EL (cell line): ENCODE measurements at places on chromosomes 6 and 20.

DNA sequence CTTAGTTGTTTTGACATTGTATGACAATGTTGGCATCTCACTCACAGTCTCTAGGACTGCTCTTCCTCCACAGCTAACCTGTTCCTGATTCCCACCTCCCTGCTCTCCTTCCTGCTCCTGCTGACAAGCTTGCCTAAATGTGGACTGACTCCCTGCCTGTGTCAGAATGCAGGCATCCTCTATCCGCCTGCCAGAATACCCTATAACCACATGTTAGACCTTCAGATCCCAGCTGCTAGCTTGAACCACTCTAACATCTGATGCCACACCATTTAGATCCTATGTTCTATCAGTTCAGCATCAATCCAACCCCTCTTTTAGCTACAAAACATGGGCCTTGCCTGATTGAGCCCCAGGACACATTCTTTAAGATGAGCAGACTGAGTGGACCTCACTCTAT, 12.2 kb downstream of the FILIP1 start:
- DNase-seq = peak; percentile 25

GRCh38 chr6:112618849-112619248, 271.7 kb downstream of the RFPL4B start:
- peak; percentile 24 for DNase-seq

- no peak for DNase-seq
Observed at GRCh38 chr6:134092449-134092848, 40.0 kb upstream of the SLC2A12 start.

GRCh38 chr20:52290569-52290968, 99.0 kb upstream of the ZFP64 start:
- no peak for DNase-seq

DNA sequence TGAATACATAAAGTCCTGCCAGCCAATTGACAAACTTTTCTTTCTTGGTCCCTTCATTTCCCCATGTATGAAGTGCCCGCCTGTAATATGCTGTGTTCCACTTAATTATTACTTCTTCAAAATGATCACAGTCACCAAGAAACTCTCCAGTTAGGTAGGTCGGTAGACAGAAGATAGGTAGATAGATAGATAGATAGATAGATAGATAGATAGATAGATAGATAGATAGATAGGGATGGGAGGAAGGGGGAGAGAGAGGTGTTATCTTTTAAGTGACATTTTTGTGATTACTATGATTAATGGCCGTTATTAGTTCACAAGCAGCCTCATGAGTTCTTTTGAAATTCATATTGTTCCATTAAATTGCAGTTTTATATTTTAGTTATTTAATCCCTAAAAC, 79.5 kb upstream of the TPD52L1 start:
- no peak for DNase-seq

DNA sequence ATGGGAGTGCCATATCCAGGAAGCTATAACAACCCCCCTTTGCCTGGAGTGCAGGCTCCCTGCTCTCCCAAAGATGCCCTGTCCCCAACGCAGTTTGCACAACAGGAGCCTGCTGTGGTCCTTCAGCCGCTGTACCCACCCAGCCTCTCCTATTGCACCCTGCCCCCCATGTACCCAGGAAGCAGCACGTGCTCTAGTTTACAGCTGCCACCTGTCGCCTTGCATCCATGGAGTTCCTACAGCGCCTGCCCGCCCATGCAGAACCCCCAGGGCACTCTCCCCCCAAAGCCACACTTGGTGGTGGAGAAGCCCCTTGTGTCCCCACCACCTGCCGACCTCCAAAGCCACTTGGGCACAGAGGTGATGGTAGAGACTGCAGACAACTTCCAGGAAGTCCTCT, 56.7 kb upstream of the TMEM181 start:
- no peak for DNase-seq

DNA sequence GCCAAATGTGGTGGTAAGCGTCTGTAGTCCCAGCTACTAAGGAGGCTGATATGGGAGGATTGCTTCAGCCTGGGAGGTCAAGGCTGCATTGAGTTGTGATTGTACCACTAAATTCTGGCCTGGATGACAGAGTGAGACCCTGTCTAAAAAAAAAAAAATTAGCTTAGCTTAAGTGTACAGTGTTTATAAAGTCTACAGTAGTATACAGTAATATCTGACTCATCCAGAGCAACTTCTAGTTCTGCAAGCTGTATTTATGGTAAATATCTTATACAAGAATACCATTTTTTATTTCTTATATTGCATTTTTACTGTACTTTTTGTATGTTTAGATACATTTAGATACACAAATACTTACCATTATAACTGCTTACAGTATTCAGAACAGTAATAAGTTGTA, 58.1 kb downstream of the UQCC1 start:
- no peak for DNase-seq

GRCh38 chr6:75643173-75643572, 41.5 kb downstream of the SENP6 start:
- peak; percentile 9 for DNase-seq

DNA sequence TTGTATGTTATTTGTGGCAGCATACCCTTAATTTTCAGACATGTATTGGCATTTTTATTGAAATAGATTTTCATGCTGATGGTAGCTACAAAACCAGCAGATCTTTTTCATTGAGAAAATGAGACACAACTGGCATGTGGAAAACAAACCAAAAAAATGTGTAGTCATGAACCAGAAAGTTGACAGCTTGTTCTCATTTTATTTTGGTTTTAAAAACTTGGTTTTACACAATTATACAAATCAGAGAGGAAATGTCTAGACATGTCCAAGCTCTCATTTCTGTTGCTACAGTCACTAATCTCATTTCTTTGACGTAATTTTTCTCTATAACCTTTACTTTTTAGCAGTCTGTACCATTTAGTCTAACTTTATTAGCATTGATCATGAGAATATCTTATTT, 85.4 kb downstream of the GRIK2 start:
- DNase-seq = no peak

GRCh38 chr6:5083307-5083583, 1.9 kb upstream of the PPP1R3G start:
- DNase-seq = no peak

DNA sequence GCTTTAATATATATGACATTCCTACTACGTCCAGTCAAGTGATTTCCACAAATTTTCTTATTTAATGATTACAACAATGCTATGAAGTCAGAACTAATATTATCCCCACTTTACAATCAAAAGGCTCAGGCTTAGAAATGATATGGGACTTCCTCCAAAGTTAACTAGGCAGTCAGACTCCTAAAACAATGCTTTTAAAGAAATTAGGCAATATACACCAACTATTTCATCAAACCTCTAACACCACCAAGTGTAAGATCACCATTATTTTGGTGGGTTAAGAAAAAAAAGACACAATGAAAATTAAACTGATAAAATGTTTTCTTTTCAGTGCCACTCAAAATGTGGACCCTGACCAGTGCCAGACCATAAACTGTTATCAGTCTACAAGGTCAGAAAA, 256.1 kb upstream of the RUNX2 start:
- DNase-seq = no peak

- DNase-seq = peak; percentile 32
Observed at GRCh38 chr20:10609770-10610169, 64.0 kb downstream of the JAG1 start.

DNA sequence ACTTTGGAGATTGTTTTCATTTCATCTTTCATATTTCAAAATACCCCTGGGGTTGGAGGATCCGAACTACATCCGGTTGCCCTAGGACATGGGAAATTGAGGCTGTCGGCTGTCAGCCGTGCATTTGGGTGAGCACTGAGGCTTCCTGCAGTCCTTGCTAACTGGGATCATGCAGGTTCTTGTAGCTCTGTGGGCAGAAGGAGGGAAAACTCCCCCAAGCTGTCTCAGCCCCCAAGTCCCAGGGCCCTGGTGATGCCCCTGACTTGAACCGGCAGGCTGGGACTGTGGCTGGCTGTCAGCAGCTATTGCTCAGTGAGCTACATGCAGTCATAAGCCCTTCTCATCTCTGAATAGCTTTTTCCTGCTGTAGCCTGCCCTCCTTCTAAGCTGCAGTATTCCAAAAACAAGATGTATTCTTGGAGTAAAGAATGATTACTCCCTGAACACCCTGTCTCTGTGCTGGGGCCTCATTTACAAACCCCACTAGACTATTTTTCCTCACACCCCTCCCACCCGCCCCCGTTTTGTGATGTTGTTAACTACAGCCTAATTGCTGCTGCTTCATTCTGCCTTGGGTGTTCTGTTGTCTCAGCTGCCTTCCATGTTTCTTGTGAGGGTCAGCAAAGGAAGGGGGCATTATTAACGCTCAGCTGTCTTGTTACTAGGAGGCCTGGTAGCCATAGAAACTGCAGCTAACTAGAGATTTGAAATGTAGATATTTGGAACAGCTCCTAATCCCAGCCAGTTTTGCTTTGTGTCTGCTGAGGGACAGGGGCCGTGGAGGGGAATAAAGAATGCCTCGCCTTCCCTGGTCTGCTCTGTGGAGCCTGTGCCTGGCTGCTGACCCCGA, 18.1 kb downstream of the MTRES1 start:
- DNase-seq = no peak

DNA sequence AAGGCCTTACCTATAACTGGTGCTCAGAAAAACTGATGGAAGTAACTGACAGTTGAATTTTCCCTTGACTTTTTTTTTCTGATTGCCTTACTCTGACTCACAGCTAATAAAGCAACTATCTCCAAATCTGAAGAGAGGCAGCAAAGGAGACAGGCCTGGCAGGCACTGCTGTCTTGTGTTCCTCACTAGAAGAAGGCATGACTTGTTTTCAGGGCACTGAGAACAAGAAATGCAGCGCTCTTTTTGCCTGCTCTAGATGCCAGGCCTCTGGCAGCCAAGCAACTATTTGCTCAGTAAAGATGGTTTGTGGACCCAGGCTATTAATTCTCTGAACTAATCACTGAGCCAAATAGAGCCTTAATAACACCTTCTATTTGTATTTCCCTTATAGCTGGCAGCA, 155.1 kb downstream of the PRDM13 start:
- DNase-seq = no peak

DNA sequence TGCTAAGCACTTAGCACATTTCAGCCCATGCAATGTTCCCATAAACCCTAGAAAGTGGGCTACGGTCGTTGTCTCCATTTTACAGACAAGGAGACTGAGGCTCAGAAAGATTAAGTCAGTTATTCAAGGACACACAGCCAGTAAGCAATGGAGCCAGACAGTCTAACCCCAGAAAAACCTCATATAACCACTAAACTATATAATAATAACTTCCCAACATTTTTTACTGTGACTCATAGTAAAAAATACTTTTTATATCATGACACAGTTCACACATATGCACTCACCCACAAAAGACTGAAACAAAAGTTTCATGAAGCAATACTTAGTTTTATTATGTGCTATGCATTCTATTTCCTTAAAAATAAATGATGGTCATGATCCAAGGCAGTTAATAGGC, 66.2 kb upstream of the EYA2 start:
- peak; percentile 71 for DNase-seq

DNA sequence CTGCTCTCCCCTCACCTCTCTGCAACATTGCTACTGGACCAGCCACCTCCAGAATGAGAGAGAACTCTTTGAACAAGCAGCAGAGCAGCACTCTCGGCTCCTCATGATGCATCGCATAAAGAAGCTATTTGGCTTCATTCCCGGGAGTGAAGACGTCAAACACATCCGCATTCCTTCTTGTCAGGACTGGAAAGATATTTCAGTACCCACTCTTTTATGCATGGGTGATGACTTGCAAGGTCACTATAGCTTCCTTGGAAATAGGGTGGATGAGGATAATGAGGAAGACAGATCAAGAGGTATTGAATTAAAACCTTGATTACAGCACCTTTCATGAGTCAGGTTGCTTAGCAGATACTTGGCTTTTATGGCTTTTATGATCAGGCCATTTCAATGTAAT, 4.3 kb downstream of the CALHM4 start:
- peak; percentile 99 for DNase-seq

- DNase-seq = no peak
Observed at GRCh38 chr20:17752459-17752858, 52.7 kb downstream of the BANF2 start.

GRCh38 chr6:138300469-138300868, 77.2 kb upstream of the SMIM28 start:
- no peak for DNase-seq

GRCh38 chr6:121437851-121438651, 2.6 kb downstream of the GJA1 start:
- DNase-seq = peak; percentile 74

GRCh38 chr6:11432713-11433450, 104.7 kb upstream of the TMEM170B start:
- DNase-seq = peak; percentile 88

- DNase-seq = no peak
Observed at GRCh38 chr6:101716810-101717209, 323.3 kb downstream of the GRIK2 start.

DNA sequence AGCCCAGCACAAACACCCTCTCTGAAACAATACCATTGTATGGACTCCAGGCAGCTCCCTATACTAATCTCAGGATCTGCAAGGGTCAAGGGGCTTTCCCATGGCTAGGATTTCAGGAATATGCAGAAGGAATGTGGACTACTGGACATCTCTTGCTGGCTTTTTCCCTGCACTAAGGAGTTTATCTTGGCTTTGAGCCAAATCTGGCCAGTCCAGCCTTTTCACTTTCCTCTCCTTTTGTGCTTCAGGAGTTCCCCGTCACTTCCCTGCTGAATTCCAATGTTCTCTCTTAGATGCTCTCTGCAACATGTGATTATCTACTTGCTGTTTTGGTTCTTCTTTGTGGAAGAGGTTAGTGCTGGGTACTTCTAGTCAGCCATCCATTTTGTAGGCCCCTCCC, 568.2 kb downstream of the HDGFL1 start:
- DNase-seq = peak; percentile 47

GRCh38 chr20:36175475-36175995, 21.0 kb downstream of the EPB41L1 start:
- DNase-seq = no peak

DNA sequence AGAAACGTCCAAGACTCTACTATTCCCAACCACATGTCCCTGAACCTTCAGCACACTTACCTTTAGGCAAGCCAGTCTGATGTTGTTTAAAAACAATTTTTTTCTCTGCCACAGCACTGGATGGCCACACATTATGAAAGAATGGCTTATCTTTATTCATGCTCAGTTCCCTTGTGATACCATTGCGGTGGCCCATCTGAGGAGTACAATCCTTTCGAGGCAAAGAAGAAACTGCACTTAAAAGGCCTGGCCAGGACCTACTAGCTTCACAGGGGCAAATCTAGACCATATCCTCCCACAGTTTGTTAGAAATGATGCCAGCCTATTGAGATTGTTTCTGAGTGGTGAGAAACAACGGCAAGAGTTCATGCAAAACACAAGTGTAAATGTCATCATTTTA, 88.4 kb upstream of the PLEKHG1 start:
- no peak for DNase-seq

DNA sequence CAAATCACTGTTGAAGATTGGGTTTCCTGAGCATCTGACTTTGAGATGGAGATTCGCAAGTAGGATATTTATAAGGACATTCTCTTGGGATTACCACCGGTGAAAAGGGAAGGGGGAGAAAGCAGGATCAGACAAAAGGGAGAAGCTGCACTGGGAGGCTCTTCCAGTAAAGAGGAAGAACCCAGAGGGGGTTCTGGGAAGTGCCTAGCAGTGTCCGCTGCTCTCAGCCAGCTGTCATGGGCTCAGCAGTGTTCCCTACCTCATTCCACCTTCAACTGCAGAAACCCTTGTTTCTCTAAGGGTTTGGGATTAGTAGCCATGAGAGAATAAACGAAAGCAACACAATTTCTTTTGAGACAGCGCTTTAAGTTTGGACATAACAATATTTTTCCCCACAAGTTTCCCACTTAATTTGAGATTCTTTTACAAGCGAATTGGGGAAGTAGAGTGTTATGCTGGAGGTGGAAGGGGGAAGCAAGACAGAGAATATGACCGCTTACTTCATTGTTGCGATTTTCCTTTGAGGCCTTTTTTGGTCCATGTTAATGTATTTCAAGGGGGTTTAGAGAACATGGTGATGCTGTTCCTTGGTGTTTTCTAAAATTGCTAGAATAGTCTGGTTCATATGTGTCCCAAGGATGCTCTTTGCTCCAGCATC, 154.5 kb upstream of the SCGN start:
- no peak for DNase-seq
